CD4-positive, alpha-beta T cell (primary cell): ENCODE measurements at places on chromosomes 2 and 18. TPM values are rescaled to one million over a fixed set of nuclear protein-coding genes. Genes with fewer than 3 reads are reported as not detected.

DNA sequence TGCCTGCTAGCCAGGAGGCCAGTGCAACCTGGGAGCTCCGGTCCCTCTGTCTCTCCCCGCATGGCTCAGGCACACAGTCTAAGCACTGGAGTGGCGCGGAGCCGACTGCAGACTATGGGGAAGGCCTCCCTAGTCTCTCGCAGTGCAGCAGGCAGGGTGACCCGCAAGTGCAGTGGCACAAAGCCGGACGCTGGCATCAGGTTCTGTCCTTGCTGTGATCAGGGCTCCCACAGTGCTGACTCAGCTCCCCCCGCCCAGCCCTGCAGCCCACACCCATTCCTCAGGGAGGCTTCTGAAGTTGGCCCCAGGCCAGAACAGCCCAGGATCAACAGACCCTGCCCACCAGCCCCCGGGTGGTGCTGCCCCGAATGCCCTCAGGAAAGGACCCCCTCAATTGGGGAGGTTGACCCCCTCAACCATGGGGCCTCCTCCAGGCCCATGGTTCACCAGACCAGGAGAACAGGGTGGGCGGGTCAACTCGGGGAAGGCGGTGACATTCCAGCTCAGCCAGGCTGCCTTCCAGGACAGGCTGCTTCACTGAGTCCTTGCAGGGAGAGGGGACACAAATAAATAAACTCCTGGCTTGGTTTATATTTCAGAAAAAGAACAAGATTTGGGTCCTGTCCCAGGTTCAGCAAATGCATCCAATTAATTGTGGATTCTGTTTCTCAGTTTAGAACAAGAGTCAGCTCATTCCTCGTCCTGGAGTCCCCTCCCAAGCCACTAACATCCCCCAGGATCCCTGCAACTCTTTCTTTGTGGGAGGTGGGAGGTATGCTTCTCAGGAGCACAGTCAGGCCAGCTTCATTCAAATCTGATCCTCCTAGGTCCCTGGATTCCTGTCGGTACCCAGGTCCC, 12.2 kb downstream of the BIN1 start:
- no peak overlapping the region for H3K4me3 ChIP-seq
- no peaks in the 10 kb centered on the region for H3K27me3 ChIP-seq
- no peaks in the 10 kb centered on the region for H3K36me3 ChIP-seq
- no peaks in the 10 kb centered on the region for H3K4me1 ChIP-seq
- H3K27ac ChIP-seq = no peak overlapping the region

GRCh38 chr2:96531872-96532505, 4.6 kb upstream of the ARID5A start:
- H3K27me3 ChIP-seq = no peaks in the 10 kb centered on the region
- peak overlapping the region; percentile 36 for H3K4me3 ChIP-seq
- H3K27ac ChIP-seq = peak overlapping the region; percentile 71

DNA sequence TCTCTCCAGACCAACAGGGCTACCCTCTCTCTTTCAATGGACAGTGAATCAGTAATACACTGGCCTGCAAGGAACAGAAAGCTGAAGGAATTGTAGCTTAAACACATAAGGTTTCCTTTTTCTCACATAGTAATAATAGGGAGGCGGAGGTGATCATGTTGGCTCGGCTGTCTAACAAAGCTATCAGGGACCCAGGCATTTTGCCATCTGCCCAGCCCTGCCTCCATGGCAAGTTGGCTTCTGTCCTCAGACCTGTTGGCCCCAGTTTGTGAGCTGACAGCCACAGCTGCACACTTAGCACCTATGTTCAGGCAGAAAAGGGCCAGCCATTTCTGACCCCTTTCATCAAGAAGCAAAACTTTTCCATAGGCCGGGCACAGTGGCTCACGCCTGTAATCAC, 2.0 kb upstream of the CHRNG start:
- peaks cover 23% of the 10 kb centered on the region for H3K27me3 ChIP-seq
- no peaks in the 10 kb centered on the region for H3K36me3 ChIP-seq
- DNase-seq = no peak
- H3K4me1 ChIP-seq = no peaks in the 10 kb centered on the region
- no peak overlapping the region for H3K27ac ChIP-seq

GRCh38 chr2:213002383-213002782, 149.0 kb downstream of the IKZF2 start:
- no peak for DNase-seq
- no peak overlapping the region for H3K27ac ChIP-seq
- H3K27me3 ChIP-seq = no peaks in the 10 kb centered on the region
- H3K36me3 ChIP-seq = no peaks in the 10 kb centered on the region
- H3K4me3 ChIP-seq = no peak overlapping the region

DNA sequence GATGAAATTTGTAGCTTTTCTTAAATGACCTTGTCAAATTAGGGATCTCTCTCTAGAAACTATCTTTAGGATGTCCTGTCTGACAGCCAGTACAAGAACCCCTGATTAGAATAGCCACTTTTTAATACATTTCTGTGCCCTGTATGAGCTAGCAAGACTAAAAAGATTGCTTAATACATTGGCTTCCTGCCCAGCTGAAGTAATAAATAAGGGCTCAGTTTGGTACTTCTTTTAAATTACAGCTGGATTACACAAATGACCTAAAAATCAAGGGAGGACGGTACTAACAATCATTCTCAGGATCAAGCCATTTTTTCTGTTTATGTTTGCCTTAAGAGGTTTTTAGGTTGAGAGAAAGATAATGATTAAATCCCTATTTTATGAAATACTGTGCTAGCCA, 11.6 kb upstream of the OLA1 start:
- H3K4me1 ChIP-seq = no peaks in the 10 kb centered on the region
- H3K4me3 ChIP-seq = no peak overlapping the region
- H3K36me3 ChIP-seq = no peaks in the 10 kb centered on the region
- H3K27me3 ChIP-seq = peaks cover 3% of the 10 kb centered on the region
- no peak for DNase-seq

- no peaks in the 10 kb centered on the region for H3K27me3 ChIP-seq
- H3K4me3 ChIP-seq = peak overlapping the region; percentile 92
- H3K27ac ChIP-seq = no peak overlapping the region
- H3K36me3 ChIP-seq = peaks cover 3% of the 10 kb centered on the region
- DNase-seq = no peak
Measured at GRCh38 chr2:47403609-47404193, 745 bp downstream of the MSH2 start.

GRCh38 chr2:66344087-66344663, 90.8 kb upstream of the MEIS1 start:
- no peak for DNase-seq
- H3K4me1 ChIP-seq = no peaks in the 10 kb centered on the region
- H3K4me3 ChIP-seq = no peak overlapping the region
- H3K36me3 ChIP-seq = no peaks in the 10 kb centered on the region

The STON1 gene
- 1.3 TPM for total RNA-seq

The TIGD1 gene
- 22.1 TPM for total RNA-seq

The CASP10 gene
- total RNA-seq = 13.7 TPM

The GPR75 gene
- 1.6 TPM for total RNA-seq

The ADI1 gene
- 28.4 TPM for total RNA-seq

The CFAP221 gene
- not detected for total RNA-seq

The GALM gene
- total RNA-seq = 7.0 TPM
